ENCODE measurements at places on chromosomes 4 and X.
A peak's percentile ranks its signal among the peaks of the same experiment; 100 is the strongest.

DNA sequence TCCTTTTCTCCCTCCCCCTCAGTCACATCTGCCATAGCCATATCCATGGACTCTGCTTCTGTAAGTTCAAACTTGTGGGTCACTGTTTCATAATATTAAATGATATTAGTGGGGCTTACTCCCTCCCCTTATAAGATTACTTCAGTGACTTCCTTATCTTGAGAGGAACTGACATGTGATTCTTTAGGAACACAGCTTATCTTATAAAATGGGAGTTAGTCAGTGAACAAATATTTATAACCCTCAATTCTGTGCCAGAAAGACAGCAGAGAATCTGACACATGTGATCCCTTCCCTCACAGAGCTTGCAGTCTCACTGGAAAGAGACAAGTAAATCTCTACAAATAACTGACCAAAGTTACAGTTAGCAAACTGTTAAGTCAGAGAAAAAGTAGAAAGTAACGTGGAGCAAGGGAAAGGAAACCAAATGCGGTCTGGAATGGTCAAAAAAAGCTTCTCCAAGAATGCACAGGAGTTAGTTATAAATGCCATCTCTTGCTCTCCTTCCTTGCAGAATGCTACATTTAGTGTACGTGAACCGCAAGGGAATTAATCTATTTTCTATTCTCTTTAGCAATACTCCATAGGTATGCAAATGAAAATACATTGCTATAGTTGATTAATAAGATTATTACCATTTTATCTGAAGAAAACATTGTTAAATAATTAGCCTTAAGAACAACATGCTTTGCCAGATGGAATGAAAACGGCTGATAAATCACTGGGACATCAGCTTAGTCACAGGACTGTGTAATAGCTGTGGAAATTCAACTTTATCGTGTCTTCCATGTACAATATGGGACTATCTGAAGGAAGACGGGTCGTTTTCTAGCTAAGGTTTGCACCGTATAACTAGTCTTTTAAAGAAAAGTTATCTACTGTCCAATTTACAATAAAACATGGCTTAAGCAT, 29.0 kb downstream of the SGMS2 start:
- peak; percentile 26 for DNase-seq

DNA sequence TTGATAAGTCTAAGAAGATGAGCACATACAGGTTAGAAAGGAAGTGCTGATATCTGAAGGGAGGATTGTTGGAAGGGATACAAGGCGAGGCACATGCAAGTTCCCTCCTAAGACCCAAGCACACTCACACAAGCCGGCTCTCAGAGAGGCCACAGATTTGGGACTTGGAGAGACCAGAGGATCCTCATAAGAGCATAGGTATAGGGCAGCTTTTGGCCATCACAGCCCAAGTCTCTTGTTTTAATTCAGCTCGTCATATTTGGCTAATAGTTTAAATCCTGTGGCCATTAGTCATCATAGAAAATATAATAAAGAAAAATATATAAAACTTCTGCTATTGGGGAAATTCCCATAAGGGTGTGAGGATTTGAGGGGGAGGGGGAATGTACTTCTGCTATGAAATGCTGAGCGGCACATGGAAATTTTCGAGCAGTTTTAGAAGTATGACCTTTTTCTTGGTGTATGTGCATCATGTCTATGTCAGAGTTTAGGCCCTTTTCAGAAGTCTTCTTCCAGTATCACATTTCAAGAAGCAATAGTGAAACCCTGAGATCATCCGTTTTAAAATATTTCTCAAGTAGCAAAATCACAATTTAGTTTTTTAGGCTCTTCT, 97.7 kb downstream of the NFKB1 start:
- DNase-seq: no peak

GRCh38 chr4:19025031-19025430, 1003.5 kb upstream of the LCORL start:
- DNase-seq: no peak

DNA sequence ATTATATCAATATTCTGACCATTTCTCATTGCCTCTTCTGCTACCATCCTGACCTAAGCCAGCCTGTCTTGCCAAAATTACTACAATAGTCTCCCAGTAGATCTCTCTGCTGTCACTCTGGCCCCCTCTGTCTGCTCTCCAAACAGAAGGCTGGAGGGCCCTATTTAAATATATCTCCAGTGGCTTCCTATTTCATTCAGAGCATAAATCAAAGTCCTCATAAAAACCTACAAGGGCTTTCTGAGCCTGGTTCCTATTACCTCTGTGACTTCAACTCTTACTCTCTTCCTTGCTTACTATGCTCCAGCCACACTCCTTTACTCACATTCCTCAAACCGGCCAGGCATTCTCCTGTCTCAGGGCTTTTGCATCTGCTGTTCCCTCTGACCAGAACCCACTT, 19.0 kb downstream of the IGSF1 start:
- no peak for DNase-seq

DNA sequence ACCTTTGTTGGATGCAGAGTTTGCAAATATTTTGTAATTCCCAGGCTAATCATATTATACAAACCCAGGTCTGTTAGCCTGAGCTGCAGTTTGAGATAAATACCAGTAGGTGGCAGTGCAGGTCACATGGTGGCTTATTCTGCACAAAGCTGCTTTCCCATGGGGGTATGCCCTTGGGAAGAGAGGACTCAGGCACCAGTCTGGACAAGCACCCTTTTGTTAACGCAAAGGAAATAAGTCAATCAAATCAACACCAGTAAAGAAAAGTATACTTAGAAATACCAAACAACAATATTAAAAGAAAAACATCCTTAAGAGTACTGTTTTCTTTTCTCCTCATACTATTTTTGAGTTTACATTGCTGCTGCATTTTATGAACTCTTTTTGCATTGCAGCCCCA, 389.0 kb upstream of the ZFP42 start:
- DNase-seq: peak; percentile 52

DNA sequence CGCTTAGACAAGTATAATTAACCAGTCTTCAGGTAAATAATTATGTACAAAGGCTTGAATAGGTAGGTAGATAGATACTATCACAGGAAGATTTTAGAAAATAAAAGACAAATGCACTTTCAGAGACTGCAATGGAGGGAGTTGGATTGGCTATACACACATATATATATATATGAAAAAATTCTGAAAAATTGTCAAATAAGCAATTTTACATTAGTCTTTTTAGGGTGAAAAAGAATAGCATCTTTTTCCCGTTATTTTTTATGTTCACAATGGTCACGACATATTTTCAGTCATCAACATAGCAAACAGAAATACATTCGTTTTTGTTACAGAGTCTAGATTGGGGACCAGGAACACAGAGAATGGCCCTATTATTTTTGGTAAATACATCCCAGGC, 385.9 kb upstream of the ACTRT1 start:
- DNase-seq: no peak

DNA sequence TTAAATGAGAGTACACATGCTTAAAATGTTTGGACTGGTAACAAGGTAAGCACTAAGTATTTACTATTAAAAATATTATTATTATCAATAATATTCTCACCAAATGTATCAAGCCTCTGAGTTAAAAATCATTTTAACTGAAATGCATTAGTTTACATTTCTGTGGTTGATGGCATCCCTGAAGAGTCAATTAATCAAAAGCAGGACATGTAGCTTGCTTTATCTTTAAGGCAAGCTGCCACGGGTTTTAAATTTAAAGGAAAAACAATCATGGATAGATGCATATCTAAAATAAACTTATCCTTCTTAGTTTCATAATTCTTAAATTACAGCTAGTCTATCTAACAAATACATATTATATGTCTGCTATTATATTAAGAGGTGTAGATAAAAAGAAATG, 584.8 kb upstream of the INTU start:
- no peak for DNase-seq

DNA sequence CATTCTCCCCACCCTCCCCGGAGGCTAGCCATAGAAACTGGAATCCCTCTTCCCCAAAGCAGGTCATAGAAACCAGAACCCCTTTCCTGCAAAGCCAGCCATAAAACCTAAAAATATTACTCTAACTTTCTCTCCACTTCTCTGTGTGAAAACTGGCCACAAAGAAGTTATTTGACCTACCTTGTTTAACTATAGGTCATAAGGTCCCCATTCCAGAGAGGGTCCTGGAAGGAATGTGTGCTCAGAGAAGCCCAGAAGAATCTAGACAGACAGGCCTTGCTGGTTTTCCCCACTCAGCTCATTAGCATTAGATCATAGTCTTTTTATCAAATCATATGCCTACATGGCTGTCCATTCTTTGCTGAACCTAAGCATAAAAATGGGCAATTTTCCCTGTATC, 52.8 kb upstream of the TEX13A start:
- DNase-seq: no peak

GRCh38 chr4:81802285-81802846, 330.7 kb upstream of the RASGEF1B start:
- no peak for DNase-seq

- DNase-seq: no peak
Observed at GRCh38 chrX:118637997-118638396, 89.4 kb upstream of the IL13RA1 start.

- DNase-seq: no peak
Observed at GRCh38 chr4:41359422-41359775, 102.7 kb downstream of the UCHL1 start.

DNA sequence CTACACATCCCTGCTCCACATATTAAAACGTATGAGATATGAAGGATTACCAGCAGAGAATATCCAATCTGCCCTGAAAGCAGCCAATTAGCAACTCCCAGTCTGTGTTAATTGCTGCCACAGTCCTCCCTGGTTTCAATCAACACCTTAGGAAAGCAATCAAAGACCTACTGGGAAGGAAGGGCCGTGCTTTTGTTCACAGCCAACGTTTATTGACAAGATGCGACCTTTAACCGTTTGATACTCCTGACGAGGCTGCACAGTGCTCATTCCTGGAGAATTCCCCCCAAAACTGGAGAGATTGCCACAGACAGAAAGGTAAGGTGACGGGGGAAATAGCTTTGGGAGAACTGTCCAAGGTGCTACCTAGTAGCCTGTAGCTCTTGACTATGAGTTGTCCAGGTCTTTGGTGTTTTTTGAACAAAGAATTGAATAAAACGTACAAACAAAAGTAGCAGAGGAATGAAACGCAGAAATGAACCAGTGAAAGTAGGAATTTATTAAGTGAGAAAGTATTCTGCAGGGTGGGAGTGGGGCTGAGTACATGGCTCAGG, 596.5 kb downstream of the NLGN4X start:
- DNase-seq: no peak

- no peak for DNase-seq
Observed at GRCh38 chr4:156201050-156201449, 247.4 kb upstream of the CTSO start.

DNA sequence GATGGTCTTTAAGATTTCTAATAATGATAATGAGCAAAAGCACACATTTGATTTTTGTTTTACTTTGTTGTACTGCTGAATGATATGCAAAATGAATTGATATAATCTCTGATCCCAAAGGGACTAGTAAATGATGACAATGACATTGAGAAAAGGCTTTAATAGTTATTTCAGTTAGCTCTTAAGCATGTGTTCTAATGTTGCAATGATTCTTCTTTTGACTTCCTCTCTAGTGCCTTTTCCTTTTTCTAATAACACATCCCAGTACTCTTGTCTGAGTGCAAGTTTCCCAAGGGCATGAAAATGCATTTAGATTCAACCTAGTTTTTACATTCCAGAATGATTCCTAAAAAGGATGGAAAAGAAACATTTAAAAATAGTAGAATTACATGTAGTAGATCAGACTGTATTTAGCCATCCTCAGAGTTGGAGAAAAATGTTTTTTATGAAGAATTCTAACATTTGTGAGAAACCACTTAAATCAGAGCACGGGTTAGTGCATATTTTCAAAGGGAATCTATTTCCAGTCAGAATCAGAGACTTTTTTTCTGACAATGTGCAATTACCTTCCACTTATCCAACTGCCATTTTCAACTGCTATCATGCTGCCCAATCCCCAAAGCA, 508.8 kb downstream of the C4orf33 start:
- DNase-seq: no peak

GRCh38 chrX:1400742-1401471, 9.0 kb upstream of the SLC25A6 start:
- DNase-seq: no peak

DNA sequence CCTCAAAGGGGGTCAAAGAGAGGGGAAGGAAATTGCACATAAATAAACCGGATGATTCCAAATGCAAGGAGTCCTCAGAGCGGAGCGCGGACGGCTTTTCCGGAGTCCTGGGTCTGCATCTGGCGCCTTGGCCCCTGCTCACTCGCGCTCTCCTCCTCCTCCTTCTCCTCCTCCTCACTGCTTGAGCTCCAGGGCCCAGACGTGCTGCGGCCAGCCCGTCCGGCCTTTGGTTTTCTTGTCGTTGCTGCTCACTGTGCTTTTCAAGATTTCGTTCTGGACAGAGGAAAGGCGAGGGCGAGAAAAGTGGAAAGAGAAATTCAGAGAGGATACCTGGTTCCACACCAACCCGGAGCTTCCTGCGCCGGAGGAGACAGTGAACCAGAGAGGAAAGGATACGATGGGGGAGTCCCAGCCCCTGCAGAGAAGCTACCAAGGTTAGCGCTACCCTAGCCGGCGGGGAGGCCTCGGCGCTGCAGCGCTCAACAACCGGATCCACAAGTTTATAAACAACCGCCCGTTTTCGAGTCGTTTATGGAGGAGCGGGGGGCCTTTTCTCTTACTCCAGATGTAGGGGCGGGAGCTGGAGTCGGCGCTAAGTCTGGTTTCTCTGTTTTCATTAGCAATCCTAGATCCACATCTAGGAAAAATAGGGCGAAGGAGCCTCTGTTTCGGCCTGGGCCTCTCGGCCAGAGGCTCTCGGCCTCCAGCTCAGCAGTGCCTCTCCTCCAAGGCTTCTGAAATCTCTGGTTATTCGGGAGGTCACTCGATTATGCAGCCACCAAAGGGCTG, 2.7 kb downstream of the HAND2 start:
- peak; percentile 62 for DNase-seq

GRCh38 chr4:101339332-101339731, 8.0 kb downstream of the PPP3CA start:
- no peak for DNase-seq

DNA sequence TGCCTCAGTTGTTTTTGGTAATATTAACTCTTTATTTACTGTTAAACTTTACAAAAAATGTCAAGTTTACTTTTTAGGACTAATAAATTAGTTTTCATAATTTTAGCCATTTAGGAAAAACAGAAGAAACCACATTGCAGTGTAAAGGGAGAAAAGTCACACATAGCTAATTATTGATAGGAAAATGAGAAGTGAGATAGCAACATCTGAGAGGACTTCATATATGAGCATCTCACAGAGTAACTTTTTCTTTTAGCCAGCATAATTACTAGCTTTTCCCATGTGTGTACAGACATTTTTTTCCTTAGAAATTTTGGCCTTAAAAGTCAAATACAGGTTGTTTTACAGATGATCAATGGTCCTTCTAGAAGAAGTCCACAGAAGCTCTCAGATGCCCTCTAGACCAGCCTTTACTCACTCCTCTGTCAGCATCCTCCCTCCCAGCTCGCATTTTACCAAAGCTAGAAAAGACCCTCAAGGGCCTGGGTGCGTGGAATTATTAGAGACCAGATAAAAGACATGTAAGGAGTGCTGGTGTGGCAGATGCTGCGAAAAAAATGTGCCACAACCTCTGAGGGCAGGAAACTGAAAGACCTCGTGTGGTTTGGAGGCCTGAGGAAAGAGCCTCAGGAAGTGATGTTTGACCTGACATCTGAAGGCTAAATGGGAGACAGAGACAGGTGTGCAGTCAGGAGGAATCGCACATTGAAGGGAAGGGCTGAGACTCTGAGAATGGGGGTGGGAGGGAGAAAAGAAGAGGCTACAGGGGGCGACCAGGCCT, 156.9 kb downstream of the CBR4 start:
- DNase-seq: no peak

All from AG20443 (cell line).